ELF-1 (cell line): ENCODE measurements at places on chromosomes 12 and 14.

DNA sequence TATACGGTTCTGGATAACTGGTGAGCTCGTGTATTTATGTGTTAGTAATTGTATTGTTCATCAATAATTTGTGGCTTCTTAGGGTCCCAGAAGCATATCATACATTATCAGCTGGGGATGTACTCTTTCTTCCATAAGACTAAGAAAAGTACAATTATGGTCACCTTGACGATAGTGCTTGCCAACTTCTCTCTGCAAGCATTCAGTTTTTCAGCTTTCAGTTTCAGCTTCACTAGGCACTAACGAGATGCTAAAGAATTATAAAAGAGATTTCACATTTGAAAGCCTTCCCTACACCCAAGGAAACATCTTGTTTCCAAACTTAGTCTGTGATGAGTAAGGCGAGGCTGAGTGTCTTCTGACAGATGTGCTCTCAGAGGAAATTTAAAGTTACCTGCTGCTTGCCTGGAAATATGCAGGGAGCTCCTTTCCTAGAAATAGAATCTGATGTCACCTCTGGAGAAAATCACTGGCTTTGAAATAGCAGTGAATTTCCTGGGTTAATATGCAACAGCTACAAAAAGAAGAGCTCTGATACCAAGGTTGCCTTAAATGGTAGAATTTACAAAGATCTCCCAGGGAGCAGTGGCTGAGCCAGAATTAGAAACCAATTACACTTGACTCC lies 1419.9 kb upstream of the TMEM132C start:
- DNase-seq: no peak

DNA sequence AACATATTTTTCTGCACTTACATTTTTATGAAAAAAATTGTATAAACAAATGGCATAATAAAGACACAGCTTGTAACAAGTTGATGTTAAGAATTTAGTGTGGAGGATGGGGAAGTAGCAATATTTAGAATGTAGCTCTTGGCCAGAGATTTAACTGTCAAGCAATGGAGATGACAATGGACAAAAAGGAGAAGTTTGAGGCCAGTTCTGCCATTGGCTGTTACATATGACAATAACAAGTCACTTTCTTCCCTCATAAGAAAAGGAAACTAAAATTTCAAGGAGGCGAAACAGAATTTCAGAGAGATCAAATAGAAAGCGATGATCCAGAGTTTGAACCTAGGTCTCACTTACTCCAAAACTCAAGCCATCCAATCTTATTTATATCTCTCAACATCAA lies 122.8 kb upstream of the CCDC175 start:
- no peak for DNase-seq

DNA sequence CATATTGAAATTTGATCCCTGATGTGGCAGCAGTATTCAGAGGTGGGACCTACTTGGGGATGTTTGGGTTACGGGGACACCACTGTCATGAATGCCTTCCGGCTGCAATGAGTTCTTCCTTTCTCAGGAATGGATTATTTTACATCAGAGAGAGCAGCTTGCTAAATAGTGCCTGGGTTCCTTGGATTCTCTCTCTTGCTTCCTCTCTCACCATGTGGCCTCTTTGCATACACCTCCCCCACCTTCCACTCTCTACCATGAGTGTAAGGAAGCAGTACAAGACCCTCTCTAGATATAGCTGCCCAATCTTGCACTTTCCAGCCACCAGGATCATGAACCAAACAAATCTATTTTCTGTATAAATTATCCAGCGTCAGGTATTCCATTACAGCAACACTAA lies 15.4 kb upstream of the SCAF11 start:
- DNase-seq: no peak

DNA sequence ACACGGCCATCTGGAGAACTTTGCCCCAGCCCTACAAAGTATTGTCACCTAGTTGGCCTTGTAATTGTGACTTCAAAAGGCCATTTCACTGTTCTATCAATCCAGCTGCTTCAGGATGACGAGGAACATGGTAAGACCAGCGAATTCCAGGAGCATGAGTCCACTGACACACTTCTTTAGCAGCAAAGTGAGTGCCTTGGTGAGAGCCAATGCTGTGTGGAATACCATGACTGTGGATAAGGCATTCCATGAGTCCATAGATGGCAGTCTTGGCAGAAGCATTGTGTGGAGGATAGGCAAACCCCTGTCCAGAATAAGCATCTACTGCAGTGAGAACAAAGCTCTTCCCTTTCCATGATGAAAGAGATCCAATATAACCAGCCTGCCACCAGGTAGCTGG lies 1009.1 kb upstream of the USP15 start:
- DNase-seq: no peak

GRCh38 chr14:56501909-56502530 lies 77.6 kb upstream of the TMEM260 start:
- peak; percentile 70 for DNase-seq

- no peak for DNase-seq
Measured at GRCh38 chr14:101234999-101235334, 326.3 kb upstream of the DIO3 start.

- no peak for DNase-seq
Measured at GRCh38 chr12:85920324-85920947, 46.3 kb downstream of the NTS start.

- peak; percentile 40 for DNase-seq
Measured at GRCh38 chr12:64181430-64182291, 40.4 kb downstream of the KICS2 start.

- no peak for DNase-seq
Measured at GRCh38 chr14:50734950-50735695, 67.0 kb upstream of the SAV1 start.

DNA sequence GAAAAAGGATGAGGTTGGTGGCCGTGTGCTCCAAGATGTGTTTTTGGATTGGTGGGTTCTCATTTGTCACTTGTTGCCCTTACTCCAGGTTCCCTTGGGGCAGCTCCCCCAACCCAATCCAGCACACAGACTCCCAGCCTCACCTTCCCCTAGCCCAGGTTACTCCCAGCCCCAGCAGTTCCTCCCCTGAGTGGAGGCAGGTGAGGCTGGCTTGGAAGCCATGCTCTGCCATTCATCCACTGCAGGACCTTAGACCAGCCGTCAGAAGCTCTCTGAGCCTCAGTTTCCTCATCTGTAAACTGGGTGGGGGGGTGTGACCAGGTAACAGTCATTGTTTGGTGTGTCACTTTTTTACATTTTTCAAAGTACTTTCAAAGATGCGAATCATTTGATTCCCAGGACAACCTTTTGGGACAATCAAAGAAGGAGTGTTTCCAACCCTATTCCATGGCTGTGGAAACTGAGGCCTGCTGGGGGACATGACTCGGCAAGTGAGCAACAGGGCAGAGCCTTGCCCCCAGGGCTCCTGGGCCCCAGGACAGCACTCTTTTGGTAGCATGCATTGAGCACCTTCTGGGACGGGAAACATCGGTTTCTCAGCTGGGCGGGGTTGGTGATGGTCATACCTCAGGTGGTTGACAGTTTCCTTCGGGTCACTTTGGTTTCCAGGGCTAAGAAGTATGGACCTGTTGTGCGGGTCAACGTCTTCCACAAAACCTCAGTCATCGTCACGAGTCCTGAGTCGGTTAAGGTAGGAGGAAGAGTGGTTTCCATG lies 7.2 kb downstream of the CYP46A1 start:
- DNase-seq: no peak

- DNase-seq: no peak
Measured at GRCh38 chr14:59215757-59216156, 27.3 kb downstream of the DAAM1 start.

- DNase-seq: no peak
Measured at GRCh38 chr14:62077676-62078261, 315.5 kb downstream of the SNAPC1 start.

DNA sequence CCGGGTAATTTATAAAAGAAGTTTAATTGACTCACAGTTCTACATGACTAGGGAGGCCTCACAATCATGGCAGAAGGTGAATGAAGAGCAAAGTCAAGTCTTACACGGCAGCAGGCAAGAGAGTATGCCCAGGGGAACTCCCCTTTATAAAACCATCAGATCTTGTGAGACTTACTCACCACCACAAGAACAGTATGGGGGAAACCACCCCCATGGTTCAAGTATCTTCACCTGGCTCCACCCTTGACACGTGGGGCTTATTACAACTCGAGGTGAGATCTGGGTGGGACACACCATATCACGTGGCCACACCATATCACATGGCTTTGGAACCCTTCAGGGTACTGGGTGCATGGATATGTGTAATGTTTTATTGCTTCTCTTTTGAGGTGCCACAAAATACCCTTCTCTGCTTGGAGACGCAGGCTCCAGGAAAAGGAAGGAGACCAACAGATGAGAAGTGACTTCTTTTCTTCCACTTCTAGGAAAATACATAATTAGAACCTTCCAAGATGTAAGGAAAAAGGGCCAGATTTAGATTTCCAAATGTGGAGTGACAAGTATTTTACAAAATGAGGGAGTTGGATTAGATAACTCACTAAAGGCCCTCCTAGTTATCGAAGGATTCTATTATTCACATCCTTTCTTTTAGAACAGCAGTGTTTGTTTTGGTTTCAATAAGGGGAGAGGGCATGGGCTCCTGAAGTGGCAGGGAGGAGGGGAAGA lies 33.1 kb upstream of the ETFBKMT start:
- DNase-seq: no peak

DNA sequence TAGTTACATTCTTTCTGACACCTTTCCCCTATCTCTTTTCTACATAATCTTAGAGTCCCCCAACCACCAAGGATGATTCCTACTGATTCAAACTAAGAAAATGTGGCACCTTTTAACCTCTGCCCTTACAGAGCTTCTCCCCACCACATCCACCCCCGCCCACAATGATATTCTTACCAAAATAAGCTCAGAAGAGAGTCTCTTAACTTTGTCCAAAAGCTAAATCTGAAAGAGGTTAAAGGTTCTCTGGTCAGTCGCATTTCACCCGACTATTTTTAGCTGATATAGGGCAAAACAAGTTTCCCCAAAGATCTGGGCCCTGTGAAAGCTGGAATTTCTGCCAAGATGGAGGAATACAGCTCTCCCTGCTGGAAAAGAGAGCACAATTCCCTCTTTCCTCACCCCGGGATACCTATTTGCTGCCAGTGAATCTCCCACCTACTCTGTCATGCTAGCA lies 128.6 kb downstream of the ZFP36L1 start:
- DNase-seq: no peak

DNA sequence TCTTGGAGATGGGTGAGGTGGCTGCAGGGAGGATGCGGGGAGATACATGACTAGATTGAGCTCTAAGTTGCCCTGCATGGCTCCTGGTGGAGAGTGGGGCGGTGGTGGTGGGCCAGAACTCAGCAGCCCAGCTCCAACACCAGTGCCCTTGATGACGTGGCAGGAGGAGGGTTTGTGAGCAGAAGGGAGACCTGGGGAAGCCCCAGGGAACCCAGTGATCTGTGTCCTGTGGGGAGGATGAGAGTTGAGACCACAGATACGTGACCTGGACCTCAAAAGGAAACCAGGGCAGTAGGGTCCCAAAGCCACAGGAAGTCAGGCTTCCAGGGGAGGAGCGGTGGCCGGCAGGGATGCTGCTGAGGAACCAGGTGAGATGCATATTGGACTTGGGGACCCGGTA lies 989.1 kb upstream of the TMEM132C start:
- no peak for DNase-seq

- no peak for DNase-seq
Measured at GRCh38 chr14:67851785-67852410, 32.3 kb downstream of the RAD51B start.

GRCh38 chr12:127886827-127887226 lies 380.1 kb upstream of the TMEM132C start:
- DNase-seq: no peak

DNA sequence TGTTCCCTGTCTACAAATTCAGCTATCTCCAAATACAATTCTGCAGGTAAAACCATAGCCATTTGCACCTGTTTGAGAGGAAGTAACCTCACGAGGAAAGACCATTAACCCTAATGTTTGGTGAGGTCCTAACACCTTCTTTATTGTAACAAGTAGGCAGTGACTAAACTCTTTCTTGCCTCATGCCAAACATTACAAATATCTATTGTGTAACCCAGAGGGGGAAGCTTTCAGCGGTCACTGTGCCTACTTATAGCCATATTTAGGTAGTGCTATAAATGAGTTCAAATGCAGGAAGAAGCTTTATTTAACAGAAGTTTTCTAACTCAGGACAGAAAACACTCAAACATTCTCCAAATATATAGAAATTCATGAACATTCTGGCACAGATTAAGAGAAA lies 252.7 kb downstream of the LRFN5 start:
- no peak for DNase-seq

GRCh38 chr14:75069121-75069810 lies at the start of gene ZC2HC1C:
ZC2HC1C (plus strand) TSS chr14:75069641; CDS start chr14:75070574, 933 bp downstream.
- DNase-seq: peak; percentile 98

DNA sequence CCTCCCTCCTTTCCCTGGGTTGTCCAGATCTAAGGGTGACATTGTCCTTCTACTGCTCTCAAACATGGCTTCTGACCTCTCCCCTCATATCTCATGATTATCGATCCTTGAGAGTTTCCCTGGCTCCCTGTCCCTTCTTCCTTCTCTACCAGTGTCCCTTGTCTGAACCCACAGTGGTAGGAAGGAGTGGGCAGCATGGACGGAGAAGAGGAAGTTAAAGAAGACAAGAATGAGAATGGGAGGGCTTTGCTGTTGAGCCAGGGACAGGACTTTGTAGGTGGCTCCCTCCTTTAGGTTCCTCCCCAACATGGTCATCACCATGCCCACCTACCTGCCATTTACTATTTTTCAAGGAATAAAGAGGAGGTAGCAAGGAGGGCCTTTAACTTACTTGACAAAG lies 166.7 kb downstream of the TMEM117 start:
- no peak for DNase-seq

- no peak for DNase-seq
Measured at GRCh38 chr12:108218921-108219320, 89.8 kb downstream of the WSCD2 start.

DNA sequence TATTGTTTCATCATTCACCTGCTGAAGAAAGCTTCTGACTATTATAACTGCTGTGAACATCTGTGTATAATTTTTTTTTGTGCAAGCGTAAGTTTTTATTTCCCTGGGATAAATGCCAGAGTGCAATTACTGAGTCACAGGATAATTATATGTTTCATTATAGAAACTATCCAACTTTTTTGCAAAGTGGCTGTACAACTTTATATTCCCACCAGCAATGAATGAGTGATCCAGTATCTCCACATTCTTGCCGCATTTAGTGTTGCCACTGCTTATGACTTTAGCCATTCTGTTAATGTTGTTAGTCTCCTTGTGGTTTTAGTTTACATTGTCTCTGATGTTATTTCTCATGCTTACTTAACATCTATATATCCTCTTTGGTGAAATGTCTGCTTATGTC lies 88.1 kb upstream of the CCDC175 start:
- DNase-seq: no peak
